ENCODE measurements at places on chromosomes 4 and X. TPM values are rescaled to one million over a fixed set of nuclear protein-coding genes. Genes with fewer than 3 reads are reported as not detected.

- no peak for DNase-seq
Measured at GRCh38 chr4:123319639-123320038, 77.0 kb upstream of the SPRY1 start.

GRCh38 chrX:132433551-132433950 is 55.3 kb downstream of the MBNL3 start:
- no peak for DNase-seq

GRCh38 chr4:37631551-37631950 is 54.6 kb downstream of the RELL1 start:
- DNase-seq: peak; percentile 32

- DNase-seq: no peak
Measured at GRCh38 chrX:3435057-3435456, 88.6 kb upstream of the MXRA5 start.

Gene HTRA3
- 35.9 TPM for total RNA-seq

DNA sequence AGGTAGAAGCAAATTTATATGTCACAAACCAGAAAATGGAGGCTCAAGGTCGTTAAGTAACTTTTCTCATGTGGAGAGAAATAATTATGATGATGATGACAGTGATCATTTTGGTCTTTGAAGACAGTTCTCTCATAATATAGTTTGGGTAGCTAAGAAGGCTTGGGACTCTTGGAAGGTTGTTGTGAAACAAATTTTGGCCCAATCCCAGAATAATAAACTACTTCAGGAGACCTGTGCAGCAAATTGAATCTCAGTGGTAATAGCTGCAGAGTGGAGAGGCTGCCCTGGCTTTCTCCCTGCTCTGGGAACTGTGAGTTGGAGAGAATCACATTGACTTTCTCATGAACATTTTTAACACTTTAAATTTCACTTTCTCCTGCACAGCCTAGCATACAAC is 217.2 kb upstream of the BOD1L1 start:
- no peak for DNase-seq

Gene ADAMTS3
- total RNA-seq: 1.4 TPM

GRCh38 chrX:431056-431455 is 44.3 kb upstream of the PPP2R3B start:
- DNase-seq: no peak

Gene FMR1NB
- not detected for total RNA-seq

DNA sequence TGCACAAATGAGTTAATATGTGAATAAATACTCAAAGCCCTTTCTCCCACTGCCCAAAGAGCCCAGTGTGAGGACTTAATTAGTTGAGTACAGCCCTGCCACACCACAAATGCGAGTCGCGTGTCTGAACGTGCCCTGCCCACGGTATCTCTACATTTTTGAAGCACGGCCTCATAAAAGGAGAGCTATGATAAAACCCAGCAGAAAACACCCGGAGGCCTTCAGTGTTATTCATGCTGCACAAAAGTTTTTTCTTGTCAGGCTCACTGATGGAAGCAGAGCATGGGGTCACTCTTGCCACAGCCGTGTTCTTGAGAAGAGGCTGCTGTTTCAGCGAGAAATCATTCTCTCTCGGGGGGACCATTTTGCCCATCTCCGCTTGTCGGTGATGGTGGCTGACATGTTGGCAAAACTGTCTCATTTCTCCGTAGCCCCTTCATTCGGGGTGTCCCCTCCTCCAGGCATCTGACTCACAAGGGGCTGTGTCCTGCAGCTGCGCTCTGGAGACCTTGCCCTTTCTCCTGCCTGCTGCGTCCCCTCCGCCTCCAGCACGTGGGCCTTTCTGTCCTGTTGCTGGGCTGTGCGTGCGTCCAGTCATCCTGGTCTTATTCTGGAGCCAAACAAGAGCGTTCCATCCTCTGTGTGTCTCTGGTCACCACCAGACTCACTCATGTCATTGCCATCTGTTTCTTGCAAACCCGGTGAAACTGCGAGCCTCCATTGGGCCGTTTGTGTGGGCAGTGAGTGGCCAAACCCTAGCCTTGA is 88.8 kb downstream of the SORCS2 start:
- DNase-seq: no peak

GRCh38 chr4:66048861-66049260 is 378.6 kb upstream of the EPHA5 start:
- DNase-seq: no peak

- DNase-seq: peak; percentile 89
Measured at GRCh38 chr4:52861879-52862616, at the start of gene RASL11B. RASL11B (plus strand) TSS chr4:52862317; CDS start chr4:52862508, 191 bp downstream.

GRCh38 chrX:11196476-11196875 is 85.3 kb downstream of the HCCS start:
- DNase-seq: no peak

Gene N4BP2
- total RNA-seq: 5.0 TPM

Gene FGF16
- not detected for total RNA-seq

GRCh38 chrX:139094671-139095592 is 383.4 kb upstream of the FGF13 start:
- no peak for DNase-seq

- no peak for DNase-seq
Measured at GRCh38 chr4:140250989-140251552, 97.1 kb upstream of the MAML3 start.

DNA sequence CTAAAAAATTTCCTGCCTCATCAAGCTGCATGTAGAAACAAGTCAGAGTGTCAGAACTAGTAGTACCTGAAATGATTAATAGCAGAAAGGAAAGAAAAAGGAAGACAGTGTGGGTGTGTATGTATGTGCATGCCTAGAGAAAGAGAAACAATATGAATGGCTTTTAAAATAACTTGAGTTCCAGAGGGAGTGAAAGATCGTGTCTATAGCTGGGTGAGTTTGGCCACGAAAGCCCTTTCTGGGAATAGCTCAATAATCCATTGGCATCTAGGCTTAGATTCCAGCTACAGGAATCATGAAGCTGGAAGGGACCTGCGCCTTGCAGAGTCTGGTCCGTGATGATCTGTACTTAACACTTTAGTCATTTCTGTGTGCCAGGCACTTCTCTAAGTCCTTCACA is 195.6 kb downstream of the RAPGEF2 start:
- no peak for DNase-seq

Gene FOXP3
- total RNA-seq: not detected

Gene CFP
- 2.0 TPM for total RNA-seq

GRCh38 chrX:19875050-19875431 is 12.4 kb downstream of the SH3KBP1 start:
- no peak for DNase-seq

Gene SLC6A14
- total RNA-seq: not detected

Gene EREG
- total RNA-seq: not detected

Gene INPP4B
- total RNA-seq: 39.1 TPM

GRCh38 chrX:151099001-151099400 is 77.4 kb upstream of the GPR50 start:
- DNase-seq: no peak

DNA sequence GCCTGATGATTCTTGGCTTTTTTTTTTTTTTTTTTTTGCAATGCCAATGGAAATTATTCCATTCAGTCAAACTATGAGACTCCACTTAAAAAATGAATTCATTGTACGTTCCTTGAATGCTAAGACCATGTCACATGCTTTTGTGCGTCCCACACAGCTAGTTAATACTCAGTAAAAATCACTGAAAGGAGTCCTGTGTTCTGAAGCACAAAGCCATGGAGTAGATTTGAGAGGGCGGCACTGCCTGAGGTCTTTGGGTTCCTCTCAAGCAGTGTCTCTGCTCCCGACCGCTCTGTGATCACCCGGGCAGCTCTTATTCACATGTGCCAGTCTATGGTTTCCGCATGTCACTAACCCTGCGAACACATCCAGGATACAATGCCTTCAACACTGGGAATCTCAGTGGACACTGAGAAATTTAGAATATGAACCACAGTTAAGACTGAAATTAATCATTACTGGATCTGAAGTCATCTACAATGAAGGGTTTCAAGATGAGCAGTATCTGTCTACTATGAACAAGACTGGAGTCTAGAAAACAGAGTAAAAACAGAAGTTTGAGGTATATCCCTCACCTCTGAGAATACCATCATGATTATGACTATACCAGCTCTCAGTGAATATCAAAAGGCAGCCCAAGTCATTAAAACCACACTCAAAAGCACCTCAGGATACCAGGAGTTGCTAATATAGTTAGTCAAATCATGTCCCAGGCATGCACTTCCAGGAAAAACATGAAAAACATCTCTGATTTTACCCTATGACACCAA is 193.0 kb downstream of the MGST2 start:
- DNase-seq: no peak

Gene PPP1R2C
- total RNA-seq: not detected

GRCh38 chr4:153061971-153062370 is 125.8 kb downstream of the FHDC1 start:
- DNase-seq: no peak

DNA sequence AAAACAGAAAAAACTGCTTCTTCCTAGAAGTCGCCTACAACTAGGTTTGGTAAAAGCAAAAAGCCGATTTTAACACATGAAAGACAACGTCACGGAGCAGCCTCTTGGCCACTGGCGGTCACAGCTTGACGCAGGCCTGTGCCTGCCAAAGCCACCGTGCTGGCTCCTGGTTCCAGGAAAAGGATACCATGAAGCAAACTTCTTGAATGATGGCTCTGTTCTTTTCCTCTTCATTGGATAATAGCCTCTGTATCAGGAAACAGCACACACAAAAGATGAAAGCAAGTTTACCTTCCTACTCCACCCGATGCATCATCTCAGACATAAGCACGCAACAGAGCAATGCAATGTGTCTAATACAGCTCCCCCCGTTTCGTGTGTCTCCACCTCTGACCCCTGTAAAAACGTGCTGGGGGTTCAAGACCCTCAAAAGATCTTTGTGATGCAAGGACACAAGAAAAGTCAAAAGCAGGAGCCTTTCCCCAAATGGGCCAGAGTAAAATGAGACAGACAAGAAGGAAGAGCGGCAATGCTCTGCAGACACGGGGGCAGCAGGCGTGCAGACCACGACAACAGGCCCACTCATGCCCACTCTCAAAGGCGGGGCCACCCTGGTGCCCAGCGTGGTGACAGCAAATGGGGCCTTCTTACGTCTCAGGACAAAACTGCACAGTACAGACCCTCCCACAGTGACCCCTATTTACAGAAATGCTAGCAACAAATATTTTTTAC is 19.4 kb downstream of the GAK start:
- DNase-seq: no peak

- no peak for DNase-seq
Measured at GRCh38 chr4:17368408-17368807, 143.5 kb downstream of the QDPR start.

GRCh38 chrX:38175139-38175538 is 45.5 kb downstream of the SRPX start:
- DNase-seq: peak; percentile 15

DNA sequence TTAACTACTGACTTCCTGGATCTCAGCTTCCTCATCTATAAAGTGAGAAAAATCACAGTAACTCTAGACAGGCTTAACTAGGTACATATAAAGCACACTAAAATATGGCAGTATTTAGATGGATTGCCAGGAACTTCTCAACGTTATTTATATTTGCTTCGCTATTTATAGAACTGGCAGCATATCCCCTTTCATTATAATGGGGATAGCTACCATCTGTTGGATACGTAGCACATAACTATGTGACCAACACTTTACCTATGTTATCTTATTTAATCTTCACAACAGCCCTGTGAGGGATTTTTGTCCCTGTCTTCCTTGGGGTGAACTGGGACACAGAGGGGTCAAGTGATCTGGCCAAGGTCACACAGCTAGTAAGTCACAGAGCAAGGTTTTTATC is 64.6 kb downstream of the ENPEP start:
- DNase-seq: no peak

DNA sequence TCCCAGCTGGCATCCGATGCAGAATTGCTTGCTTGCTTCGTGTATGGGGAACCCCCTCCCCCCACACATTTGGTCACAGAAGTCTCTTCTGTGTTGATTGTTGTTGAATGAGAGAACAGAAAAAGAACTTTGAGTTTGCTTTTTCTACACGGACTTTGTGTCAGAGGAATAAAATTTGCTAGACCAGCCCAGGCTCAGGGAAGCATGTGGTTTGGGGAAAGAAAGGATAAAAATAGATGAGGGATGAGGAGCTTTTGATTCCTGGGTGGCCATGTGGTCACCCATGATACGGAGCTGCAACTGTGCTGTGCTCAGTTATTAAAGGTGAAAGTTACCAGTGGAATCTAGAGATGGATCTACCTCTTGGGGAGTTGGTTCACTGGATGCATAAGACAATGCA is 34.2 kb upstream of the ESX1 start:
- no peak for DNase-seq

DNA sequence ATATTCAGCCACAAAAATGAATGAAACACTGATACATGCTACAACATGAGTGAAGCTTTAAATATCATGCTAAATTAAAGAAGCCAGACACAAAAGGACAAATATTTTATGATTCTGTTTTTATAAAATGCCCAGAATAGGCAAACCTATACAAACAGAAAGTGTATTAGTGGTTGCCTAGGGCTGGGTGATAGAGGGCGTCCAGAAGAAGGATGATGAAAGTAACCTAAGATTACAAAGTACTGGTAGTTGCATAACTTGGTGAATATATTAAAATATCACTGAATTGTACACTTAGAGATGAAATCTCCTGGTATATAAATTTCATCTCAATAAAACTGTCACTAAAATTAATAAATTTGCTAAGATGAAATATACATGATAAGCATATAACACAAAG is 67.5 kb downstream of the FBXW7 start:
- DNase-seq: no peak

Gene F8A3
- 6.5 TPM for total RNA-seq

DNA sequence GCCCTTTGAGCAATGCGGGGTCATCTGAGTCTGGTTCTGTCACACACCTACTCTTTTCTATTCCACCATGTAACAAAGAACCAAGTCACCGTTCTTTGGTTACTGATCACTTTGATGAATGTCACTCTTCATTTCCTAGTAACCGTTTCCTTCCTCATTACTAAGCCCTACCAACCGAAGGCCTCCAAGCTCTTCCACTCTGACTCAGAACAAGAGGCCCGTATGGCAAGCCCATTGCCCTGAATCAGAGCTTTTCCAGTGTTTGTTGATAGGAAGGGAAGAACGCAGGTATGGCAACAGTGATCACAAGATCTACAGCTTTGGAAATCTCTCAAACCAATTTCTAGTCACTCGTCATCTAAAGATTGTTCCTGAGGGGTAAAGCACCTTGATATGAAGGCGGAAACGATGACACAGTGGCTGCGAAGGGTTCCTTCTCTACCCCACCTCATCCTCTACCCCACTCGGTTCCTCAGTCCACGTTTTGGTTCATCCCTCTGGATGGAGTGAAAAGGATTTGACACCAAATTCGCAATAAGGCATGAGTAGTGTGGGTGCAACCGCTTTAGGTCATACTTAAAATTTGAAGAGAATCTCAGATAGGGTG is 28.0 kb upstream of the CD40LG start:
- DNase-seq: no peak

DNA sequence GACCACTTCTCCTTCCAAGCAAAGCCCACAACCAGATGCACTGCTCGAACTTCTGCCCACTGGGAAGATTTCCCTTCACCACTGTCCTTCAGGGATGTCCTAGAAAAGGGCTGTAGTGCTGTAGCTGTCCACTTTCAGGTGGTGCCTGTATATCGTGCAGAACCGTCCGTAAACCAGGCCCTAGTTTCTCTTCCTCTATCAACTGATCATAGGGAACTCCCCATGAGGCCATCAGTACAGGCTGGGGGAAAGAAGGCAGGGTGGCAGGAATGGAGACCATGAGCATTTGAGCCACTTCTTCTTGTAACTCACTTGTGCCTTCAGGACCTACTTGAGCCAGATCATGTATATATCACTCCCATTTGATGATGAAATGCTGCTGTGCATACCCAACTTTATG is 57.3 kb upstream of the FAM9B start:
- no peak for DNase-seq

Gene NKAP
- total RNA-seq: 2.9 TPM

- DNase-seq: no peak
Measured at GRCh38 chr4:8649631-8650361, 57.2 kb downstream of the CPZ start.
